ENCODE measurements at places on chromosomes 5 and 9. TPM values are rescaled to one million over a fixed set of nuclear protein-coding genes. Genes with fewer than 3 reads are reported as not detected.

GRCh38 chr5:165196961-165197360, 1691.5 kb downstream of the MAT2B start:
- DNase-seq: no peak
- H3K36me3 ChIP-seq: no peaks in the 10 kb centered on the region
- no peaks in the 10 kb centered on the region for H3K27me3 ChIP-seq
- H3K4me3 ChIP-seq: no peak overlapping the region
- no peaks in the 10 kb centered on the region for H3K4me1 ChIP-seq

GRCh38 chr5:141958546-141959172, 657 bp upstream of the PCDH12 start:
- H3K27ac ChIP-seq: no peak overlapping the region
- H3K4me1 ChIP-seq: peaks cover 3% of the 10 kb centered on the region
- H3K27me3 ChIP-seq: no peaks in the 10 kb centered on the region
- no peaks in the 10 kb centered on the region for H3K36me3 ChIP-seq
- peak; percentile 79 for DNase-seq

DNA sequence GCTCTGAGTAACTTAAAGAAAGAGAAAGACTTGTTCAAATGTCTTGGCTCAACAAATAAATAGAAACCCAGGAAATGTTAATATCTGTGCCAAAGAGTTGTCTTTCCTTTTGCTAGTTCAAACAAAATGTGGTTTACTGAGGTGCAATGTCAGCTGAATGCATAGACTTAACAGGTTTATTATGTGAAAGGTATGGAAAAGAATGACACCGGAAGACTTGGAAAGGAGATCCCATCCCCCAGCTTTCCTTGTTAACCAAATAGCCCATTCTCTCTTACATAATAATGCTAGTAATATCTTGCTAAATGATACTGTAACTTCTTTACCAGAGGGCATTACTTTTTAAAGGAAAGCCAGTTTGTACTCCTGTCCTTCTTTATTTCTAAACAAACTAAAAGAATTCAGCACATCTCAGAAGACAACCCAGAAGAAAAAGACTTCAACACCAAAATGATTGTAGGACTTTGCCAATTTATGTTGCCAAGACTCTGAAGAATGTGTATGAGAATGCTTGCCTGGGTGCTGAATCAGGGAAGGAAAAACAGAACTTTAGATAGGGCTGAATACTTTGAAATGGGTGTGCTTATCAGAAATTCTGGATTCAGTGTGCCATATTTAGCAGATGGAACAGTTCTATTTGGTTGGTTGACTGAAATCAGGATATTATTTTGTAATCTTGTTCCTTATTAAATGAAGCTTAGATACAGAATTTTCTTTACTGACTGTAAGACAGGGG, 344.1 kb downstream of the TMEM38B start:
- no peak overlapping the region for H3K27ac ChIP-seq
- H3K27me3 ChIP-seq: no peaks in the 10 kb centered on the region
- no peaks in the 10 kb centered on the region for H3K36me3 ChIP-seq
- H3K4me1 ChIP-seq: no peaks in the 10 kb centered on the region
- DNase-seq: no peak

GRCh38 chr9:4923141-4923540, 61.9 kb upstream of the JAK2 start:
- no peaks in the 10 kb centered on the region for H3K27me3 ChIP-seq
- no peak overlapping the region for H3K4me3 ChIP-seq
- no peak overlapping the region for H3K27ac ChIP-seq
- DNase-seq: no peak
- no peaks in the 10 kb centered on the region for H3K36me3 ChIP-seq
- peaks cover 10% of the 10 kb centered on the region for H3K4me1 ChIP-seq

DNA sequence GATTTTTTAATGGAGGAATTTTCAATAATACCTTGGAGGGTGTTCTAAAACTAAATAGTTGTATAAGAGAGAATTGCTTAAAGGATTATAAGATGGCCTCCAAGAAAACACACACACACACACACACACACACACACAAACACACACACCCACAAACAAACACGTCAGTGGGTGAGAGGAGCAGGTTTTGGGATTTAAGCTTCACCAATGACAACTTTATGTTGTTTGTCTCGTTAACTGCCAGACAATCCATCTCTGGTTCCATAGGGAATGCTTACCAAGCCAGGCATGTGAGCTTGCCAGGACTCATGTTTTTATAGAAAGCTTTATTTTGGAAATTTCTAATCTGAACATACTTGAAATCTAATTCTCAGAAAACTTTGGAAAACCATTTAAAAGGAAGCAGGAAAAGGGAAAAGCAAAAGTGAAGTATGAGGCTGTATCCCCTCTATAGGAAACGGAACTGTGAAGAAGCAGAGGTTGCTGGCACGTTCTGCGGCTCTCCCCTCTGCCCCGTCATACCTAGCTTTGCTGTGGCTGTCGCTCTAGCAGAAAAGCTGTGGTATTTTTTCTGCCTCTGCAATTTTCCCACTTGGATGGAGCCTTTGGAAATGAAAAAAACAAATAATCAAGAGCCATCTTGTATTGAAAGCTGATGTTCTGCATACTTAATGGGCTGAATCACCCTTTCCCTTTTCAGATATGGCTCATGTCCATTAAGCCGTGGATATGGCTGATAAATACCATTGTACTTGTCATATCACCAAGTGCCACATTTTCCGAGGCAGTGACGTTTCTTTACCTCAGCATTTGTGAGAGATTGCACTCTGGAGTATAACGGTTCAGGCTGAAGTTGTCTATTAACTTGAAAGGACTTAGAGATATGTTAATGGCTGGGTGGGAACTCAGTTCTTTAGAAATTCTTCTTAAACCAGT, 112.7 kb downstream of the NTRK2 start:
- no peak overlapping the region for H3K27ac ChIP-seq
- H3K4me3 ChIP-seq: no peak overlapping the region
- DNase-seq: no peak
- H3K4me1 ChIP-seq: no peaks in the 10 kb centered on the region
- H3K36me3 ChIP-seq: no peaks in the 10 kb centered on the region
- H3K27me3 ChIP-seq: no peaks in the 10 kb centered on the region

DNA sequence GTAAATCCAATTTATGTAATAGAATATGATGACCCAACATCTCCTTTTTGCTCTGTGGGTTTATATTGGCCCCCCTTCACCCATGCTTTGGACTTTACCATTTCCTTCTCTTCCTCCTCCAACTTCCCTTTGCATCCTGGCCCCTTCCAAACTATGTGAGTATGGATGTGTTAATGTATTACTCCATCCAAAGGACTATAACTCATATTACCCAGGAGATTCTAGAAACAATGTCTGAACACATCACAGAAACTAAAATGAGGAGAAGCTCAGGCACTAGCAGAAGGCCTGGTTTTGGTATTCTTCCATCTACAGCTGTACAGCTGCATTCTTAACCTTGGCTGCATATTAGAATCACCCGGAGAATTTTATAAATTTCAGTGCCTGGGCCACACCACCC, 110.7 kb downstream of the PDE4D start:
- peaks cover 11% of the 10 kb centered on the region for H3K4me1 ChIP-seq
- H3K27me3 ChIP-seq: no peaks in the 10 kb centered on the region
- H3K27ac ChIP-seq: no peak overlapping the region
- no peak overlapping the region for H3K4me3 ChIP-seq

DNA sequence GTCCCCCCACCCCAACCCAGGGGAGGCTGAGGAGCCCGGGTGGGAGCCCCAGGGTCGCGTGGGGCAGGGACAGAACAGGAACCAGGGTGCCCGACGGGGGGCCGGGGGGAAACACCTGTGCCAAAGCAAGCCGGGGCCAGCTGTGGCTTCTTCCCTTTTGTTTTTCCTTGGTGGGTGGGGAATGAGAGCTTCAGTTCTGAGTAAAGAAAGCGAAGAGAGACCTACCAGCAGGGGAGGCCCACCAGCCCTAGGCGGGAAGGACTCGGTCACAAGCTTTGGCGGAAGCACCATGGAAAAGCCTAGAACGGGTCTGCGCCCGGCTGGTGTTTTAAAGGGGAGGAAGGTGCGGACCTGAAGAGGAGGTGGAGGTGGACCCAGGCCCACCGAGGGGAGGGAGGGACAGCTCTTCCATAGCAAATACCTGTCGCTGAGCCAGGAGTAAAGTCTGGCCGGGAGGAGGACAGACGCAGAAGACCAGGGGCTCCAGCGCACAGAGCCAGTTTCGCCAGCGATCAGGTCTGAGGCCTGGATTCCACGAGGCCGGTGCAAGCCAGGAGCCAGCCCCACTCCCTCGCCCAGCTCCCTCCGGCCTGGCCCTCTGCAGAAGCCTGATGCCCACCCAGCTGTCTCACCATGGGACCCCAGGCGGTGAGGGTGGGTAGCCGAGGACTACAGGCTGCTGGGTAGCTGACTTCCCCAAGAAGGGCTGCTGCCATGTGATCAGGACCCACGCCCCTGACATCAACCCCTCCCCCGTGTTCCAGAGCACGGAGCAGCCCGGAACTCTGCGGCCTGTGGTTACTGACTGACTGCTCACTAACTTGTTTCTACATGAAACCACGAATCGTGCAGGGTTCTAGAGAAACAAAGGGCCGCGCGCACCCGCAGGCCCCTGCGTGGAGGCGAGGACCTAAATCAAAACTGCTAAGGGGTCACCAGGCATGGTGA, 849 bp upstream of the MGAT1 start:
- DNase-seq: peak; percentile 70
- peak overlapping the region; percentile 97 for H3K27ac ChIP-seq
- H3K4me3 ChIP-seq: peak overlapping the region; percentile 78
- H3K36me3 ChIP-seq: no peaks in the 10 kb centered on the region

DNA sequence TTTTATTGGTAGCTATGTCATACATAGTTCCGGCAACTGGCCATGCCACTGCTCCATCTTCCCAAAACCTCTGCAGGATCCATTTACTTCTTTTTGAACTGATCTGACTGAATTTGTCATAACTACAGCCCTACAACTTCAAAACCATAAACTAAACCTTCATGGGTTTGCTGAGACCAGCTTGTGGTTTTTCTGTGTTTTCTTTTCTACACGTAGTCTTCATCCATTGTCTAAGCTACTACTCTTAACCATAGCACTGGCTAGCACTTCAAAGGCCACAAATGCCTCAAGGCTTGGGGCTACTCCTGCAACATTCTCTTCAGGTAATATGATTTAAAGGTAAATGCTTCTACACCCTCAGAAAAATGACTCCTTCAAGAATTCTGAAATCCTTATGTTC, 9.0 kb upstream of the KIF2A start:
- H3K4me3 ChIP-seq: no peak overlapping the region
- no peaks in the 10 kb centered on the region for H3K36me3 ChIP-seq
- no peak for DNase-seq
- no peaks in the 10 kb centered on the region for H3K27me3 ChIP-seq

GRCh38 chr9:98933890-98934289, 9.8 kb upstream of the COL15A1 start:
- DNase-seq: no peak
- no peaks in the 10 kb centered on the region for H3K36me3 ChIP-seq
- no peaks in the 10 kb centered on the region for H3K4me1 ChIP-seq
- no peak overlapping the region for H3K27ac ChIP-seq
- H3K27me3 ChIP-seq: no peaks in the 10 kb centered on the region

DNA sequence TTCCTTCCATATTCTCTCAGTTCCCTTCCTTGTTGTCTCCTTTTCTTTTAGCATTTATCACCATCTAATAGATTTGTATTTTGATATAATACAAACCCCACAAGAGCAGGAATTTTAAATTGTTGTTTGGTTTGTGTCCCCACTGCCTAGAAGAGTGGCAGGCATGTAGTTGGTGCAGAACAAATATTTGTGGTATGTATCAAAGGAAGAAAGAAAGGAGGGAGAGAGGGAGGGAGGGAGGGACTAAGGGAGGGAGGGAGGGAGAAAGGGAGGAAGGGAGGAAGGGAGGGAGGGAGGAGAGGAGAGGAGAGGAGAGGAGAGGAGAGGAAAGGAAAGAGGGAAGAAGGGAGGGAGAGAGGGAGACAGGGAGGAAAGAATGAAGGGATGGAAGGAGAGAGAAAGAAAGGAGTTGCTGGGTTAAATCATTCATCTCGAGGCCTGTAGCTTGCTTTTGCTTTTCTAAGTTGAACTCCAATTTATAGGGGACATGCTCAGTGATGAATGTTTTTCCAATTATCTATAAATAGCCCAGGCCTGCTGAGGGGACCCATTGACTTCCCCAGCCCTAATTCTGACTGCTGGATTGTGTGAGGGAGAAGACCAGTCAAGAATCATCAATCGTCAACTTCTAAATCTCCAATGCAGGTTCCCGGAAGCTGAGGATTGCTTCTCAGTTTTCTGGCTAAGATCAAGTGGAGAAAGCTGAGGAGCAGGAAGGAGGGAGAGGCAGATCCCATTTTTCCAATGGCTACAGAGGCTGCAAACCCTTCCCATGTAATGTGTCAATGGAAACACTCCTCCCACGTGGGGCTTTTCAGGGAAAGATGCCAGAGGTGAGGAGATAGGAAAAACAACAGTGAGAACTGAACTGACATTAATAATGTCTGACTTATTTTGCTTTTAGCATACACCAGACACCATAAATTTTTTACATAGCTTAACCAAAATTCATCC, 320.7 kb downstream of the ASTN2 start:
- no peak overlapping the region for H3K4me3 ChIP-seq
- H3K27ac ChIP-seq: no peak overlapping the region
- no peaks in the 10 kb centered on the region for H3K27me3 ChIP-seq
- peak; percentile 9 for DNase-seq
- H3K36me3 ChIP-seq: no peaks in the 10 kb centered on the region

- H3K4me3 ChIP-seq: no peak overlapping the region
- DNase-seq: no peak
Observed at GRCh38 chr9:87959916-87960581, 14.3 kb downstream of the CDK20 start.

DNA sequence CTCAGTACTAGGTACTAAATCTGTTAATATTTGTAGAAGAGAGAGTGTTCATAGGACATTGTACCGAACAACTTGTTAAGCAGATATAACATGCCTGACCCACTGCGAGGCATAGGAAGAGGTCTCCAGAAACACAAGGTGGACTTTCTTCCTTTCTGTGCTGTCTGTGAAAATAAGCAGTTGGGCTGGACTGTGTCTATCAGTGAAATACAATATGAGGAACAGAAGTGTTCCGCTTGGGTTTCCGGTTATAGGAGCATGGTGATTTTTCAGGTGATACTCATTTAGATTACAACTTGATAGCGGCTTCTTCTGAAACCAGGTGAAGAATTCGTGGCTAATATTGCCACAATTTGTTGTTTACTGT, 60.9 kb upstream of the TLR4 start:
- H3K27ac ChIP-seq: no peak overlapping the region
- peaks cover 17% of the 10 kb centered on the region for H3K27me3 ChIP-seq
- no peak overlapping the region for H3K4me3 ChIP-seq
- no peak for DNase-seq
- H3K36me3 ChIP-seq: no peaks in the 10 kb centered on the region
- peaks cover 10% of the 10 kb centered on the region for H3K4me1 ChIP-seq

Gene PCDHB3
- 1.1 TPM for total RNA-seq

Gene NPDC1
- 43.1 TPM for total RNA-seq

Gene ARSI
- 4.2 TPM for total RNA-seq

Gene HMCN2
- total RNA-seq: not detected

Gene RNF183
- not detected for total RNA-seq

Gene SNCB
- total RNA-seq: not detected

Data from GM23248 (cell line).